ENCODE measurements at places on chromosomes 6 and 20.

- no peak for DNase-seq
Observed at GRCh38 chr6:144586986-144587385, 301.9 kb downstream of the UTRN start.

DNA sequence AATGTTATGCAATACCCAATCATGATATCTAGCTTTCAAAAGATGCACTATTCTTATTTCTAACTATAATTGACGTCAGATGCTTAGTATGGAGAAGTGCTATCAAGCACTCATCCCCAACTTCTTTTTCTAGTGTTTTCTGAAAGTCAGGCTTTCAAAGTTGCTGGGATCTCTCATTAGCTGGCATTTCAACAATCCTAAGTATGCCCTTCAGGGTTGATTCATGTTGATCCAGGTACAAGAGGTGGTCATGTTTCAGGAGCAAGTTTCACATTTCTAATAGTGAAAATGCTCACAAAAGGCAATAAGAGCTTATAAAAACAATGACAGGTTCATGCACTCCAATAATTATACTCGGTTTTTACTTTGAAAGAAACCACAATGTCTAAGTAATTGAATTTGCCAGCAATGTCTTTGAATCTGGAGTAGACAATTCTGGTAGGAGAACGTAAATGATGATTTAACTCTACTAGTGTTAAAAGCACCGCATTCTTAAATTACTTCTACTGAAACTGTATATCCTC is 193.7 kb upstream of the KHDRBS2 start:
- no peak for DNase-seq

GRCh38 chr20:325889-326644 is 715 bp downstream of the SOX12 start:
- DNase-seq = no peak

- no peak for DNase-seq
Observed at GRCh38 chr20:21189761-21190523, 64.1 kb downstream of the KIZ start.

DNA sequence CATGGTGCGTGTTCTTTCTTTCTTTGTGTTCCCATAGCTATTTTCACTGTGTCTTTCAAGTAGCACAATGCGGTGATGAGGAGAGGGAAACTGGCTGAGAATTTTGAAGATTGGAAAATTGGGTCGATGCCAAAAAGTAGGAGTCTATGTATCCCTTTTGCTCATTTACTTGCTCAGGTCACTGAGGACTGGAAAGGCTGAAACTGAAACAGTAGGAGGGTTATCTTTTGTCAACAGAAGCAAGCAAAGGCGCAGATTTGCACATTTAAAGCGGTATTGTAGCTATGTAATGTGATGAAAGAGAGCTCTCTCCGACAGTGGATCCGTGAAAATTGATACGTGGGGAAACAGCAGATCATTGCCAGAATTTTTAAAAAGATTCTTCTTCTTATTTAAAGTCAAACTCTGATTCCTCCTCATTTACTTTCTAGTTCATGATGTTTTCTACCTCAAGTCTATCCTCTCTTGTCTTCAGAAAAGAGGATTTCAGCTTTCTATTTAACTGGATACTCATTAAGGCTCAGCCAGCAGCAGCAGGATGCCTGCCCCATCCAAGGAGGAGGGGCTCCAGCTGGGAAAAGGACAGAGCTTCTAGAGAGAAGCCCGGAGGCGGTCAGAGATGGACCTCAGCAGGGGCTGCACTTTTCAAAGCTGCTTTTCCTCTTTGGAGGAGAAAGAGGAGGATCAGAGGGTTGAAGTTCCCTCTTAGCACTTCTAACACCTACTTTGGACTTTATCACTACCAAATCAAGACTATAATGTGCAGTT is 15.9 kb upstream of the FYN start:
- DNase-seq = no peak

DNA sequence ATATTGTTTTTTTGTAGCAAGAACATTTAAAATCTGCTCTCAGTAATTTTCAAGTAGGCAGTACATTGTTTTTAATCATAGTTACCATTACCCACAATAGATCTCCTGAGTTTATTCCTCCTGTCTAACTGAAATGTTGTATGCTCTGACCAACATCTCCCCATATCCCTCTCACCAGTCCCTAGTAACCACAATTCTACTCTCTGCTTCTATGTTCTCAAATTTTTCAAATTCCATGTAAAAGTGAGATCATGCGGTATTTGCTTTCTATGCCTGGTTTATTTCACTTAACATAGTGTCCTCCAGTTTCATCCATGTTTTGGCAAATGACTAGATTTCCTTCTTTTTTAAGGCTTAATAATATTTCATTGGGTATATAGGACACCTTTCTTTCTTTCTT is 300.5 kb downstream of the KCNQ5 start:
- no peak for DNase-seq

- DNase-seq = no peak
Observed at GRCh38 chr6:8670792-8671191, 235.4 kb upstream of the SLC35B3 start.

GRCh38 chr6:37631295-37631694 is 66.4 kb downstream of the MDGA1 start:
- no peak for DNase-seq

- peak; percentile 55 for DNase-seq
Observed at GRCh38 chr20:26169506-26169905, 472.9 kb upstream of the ZNF337 start.

DNA sequence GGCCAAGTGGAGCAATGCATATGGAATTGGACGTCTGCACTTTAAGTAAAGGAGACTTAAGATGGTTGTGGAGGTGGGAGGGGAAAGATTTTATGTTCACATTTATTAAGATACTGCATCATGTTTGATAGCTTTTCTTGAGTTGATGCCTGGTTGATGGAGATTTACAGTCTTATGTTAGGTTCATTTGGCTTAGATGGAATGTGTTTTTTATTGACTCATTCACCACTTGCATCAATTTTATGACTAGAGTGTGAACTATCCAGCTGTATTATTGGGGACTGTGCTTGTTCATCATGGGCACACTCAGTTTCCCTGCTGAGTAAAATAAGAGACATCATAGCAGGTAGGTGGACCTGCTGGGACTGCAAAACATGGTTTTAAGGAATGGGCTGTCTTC is 91.2 kb upstream of the SCP2D1 start:
- peak; percentile 32 for DNase-seq

DNA sequence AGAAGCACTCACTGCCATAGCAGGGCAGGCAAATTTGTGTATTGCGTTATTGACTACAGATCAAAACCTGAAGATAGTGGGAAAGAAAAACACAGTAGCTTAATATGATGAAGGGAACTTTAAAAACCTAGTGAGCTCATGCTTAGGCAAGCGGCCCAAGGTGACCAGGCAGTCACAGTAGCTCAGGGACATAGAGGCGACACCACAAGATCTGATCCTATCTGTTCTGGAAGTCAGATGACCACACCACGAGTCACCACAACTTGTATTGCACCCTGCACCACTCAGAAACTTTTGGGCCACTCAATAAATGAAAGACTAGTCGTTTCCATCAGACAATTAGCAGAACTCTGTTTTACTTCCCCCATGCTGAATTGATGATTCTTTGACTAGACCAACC is 4.9 kb downstream of the CLIC5 start:
- DNase-seq = no peak

DNA sequence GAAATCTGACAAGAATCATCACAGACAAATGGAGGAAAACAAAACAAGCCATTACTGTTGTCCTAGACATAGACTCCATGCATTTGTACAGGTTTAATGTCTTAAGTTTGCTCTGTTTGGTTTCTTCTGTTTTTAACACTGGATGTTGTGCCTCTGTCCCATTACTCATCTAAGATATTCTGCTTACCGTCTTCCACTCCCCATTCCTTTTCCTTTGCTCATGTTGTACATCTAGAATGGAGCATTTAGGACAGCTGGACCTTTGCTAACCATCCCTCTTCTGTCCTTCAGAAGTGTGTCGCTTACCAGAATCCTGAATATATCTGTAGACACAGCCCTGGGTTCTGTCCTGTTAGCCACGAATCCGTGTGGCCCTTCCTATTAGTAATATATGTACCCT is 35.2 kb downstream of the RAB22A start:
- no peak for DNase-seq

DNA sequence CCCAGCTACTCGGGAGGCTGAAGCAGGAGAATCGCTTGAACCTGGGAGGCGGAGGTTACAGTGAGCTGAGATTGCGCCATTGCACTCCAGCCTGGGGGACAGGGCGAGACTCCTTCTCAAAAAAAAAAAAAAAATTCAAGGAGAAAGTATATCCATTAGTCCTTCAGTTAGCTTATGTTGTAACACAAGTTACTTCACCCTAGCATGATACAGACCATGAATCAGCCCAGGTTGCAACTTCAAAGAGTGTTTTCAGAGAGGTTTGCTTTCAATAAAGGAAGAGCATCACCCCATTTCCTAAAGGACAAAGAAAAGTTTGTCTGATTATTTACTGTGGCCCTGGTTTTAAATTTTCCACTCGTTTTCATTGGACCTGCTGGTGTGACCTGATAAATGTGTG is 73.0 kb downstream of the SERAC1 start:
- DNase-seq = no peak

DNA sequence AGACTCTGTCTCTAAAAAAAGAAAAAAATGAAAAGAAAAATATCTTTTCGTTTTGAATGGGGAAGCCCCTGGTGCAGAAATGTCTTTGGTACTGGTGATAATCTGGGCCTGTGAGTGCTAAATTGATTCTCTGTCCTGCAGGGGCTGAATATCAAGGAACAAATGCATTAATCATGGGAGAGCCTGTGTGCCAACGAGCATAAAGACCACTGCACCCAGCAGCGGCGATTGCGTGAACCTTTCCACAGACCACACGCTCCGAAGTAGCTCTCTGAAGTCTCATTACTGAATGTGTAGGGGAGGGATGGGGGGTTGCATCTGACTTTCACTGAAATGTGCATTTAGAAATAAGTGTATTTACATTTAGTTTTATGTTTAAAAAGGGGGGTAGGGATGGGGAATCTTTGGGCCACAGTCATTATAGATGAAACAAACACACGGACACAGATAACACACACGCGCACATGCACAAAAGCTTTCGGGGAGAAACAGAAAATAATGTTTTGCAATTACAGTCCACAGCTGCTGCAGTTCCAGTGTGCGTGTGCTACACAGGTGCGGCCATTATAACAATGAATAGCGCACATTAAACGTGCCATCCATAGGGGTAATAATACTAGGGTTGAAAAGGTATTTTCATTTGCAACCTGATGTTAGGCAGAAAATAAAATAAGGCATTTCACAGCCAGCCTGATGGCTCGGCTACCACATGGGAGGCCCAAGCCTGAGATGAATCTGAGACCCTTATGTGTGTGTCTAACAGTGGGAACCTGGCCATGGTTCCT is 154.0 kb downstream of the MBOAT1 start:
- DNase-seq = no peak

DNA sequence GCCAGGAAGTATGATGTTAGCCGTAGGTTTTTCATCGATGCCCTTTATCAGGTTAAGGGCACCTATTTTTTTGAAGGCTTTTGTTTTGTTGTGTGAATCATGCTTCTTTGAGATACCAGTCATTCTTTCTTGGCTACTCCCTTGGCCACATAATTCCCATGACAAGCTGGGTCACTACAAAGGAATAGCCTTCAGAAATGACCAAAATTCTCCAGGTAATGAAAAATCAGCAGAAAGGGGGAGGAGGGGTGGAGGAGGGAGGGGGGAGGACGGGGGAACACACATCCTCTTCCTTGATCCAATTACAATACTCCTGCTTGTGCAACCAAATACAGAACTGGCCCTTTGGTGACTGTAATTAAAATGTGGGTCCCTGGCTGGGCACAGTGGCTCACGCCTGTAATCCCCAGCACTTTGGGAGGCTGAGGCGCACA is 21.7 kb upstream of the TGM2 start:
- DNase-seq = no peak

- DNase-seq = peak; percentile 27
Observed at GRCh38 chr20:4787069-4787468, 65.4 kb downstream of the PRND start.

DNA sequence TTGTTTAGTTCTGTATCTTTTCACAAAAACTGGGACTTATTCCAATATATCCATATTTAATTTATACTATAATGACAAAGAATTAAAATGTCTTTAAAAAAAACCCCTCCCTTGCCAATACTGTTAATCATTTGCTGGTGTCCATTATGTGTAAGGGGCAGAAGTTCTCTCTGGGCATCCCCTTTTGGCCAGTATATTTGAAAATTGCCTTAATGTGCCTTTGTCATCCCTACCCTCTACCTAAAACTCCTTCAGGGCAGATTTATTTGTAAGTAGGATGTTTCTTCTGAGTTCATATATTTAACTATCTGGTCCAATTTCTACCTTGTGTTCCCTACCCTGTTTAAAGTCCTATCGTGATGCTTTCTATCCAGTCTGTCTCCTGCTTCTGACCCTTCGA is 62.9 kb downstream of the ARHGAP18 start:
- DNase-seq = no peak

GRCh38 chr6:332671-333070 is 40.4 kb downstream of the DUSP22 start:
- peak; percentile 7 for DNase-seq

DNA sequence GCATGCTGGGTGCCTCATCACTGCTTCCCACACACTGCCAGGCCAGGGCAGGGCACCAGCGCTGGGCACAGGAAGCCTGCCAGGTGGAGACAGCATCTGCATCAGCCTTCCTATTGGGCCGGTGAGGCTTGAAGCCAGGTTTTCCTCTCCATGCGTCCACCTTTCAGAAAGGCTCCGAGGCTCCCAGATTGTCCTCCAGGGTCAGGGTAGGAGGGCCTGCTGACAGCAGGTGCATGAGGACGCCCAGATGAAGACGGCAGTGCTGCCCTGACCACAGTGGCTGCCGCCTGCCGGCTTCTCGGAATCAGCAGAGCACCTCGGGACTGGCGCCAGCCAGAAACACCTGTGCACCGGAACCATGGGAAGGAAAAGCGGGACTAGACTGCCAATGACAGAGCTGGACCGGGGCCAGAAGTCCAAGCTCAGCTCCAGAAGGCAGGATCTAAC is 170.5 kb upstream of the CST7 start:
- no peak for DNase-seq

- no peak for DNase-seq
Observed at GRCh38 chr6:170260686-170261085, 30.2 kb downstream of the DLL1 start.

GRCh38 chr6:43798688-43799444 is 28.9 kb downstream of the VEGFA start:
- DNase-seq = peak; percentile 56

DNA sequence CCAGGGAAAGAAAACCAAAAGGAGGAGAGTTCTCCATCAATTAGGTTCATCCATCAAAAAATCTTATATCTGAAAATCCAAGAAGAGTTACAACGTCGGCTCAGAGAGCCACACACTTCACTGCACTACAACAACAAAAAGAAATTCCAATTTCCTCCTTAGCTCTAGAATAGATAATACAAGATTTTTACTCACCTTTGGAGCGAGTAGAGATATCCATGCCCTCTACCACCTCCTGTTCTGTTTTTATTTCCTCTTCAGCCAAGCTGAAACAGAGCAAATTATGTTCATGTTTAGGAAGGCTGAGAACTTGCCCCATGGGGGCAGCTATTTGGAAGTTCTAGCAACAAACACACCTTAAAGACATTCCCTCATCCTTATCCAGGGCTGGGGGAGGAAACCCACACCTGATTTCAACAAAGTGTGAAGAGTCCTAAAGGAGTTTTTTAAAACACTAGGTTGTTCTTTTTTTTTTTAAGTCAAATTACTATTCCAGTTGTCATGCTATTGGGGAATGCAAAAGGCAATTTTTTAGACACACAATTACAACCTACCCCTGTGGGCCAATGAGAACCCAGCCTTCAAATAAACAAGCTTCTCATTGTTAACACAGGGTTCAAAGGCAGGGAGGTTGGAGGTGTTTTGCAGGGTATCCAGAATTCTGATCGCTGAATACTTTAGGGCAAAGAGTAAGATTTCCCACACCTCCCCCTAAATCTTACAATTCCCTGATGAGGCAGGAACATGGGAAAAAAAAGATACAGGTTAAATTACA is 8.7 kb downstream of the ZMYND8 start:
- no peak for DNase-seq

All from GM04504 (cell line).